ENCODE measurements at places on chromosomes 13 and 19.
A peak's percentile ranks its signal among the peaks of the same experiment; 100 is the strongest.

DNA sequence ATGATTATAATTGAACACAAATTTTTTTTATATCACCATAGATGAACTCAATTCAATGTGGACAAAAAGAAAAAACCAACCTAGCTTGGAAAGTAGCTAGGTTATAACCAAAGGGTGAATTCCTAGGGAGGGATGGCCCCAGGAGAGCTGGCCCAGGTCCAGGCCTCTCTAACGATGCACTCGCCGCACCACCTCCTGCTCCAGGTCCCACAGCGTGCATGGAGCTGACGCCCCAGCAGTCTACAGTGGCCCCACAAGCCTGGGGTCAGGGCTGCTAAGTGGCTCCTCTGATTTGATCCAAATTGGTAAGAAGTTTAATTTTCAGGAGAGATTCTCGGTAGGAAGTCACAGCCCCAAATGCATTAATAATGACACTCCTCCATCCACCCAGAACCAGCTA, 48.8 kb downstream of the TSHZ3 start:
- no peak for DNase-seq

DNA sequence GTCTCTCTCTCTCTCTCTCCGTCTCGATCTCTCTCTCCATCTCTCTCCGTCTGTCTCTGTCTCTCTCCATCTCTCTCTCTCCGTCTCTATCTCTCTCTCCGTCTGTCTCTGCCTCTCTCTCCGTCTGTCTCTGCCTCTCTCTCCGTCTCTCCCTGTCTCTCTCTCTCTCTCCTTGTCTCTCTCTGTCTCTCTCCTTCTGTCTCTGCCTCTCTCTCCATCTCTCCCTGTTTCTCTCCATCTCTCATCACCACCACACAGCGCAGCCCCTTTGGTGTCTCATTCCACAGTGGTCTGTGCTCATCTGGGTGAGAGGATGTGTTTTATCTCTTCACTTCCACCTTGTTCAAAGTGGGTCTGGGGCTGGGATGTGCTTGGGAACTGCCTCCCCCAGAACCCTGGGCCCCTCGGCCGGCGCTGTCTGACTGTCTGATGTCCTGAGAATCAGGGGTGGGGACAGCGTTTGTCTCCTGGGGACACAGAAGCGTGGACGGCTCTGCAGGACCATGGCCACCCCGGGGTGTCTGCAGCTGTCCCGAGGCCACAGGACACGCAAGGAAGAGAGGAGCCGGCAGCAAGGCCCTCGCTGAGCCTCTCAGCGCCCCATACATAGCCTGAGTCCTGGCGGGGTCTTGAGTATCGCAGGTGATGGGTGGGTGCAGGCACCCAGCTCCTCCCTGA, 40.2 kb upstream of the C13orf46 start:
- DNase-seq: no peak

DNA sequence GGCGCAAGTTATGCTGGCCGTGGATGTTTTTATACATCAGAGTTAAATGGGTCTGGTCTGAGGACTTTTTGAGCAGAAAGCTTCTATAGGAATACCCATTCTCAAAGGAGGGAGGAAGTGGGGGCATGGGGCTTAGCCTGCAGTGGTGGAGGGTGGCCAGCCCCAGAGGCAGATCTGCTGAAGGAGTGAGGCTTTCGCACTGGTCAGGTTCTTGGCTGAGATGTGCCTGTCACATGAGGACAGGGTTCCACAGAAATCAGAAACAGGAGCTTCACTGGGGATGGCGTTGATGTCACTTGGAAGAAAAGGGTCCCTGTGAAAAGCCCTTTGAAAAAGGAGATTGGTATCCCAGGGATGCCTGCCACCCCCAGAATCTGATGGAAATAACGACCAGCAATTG, 100.7 kb upstream of the MCF2L start:
- DNase-seq: no peak

DNA sequence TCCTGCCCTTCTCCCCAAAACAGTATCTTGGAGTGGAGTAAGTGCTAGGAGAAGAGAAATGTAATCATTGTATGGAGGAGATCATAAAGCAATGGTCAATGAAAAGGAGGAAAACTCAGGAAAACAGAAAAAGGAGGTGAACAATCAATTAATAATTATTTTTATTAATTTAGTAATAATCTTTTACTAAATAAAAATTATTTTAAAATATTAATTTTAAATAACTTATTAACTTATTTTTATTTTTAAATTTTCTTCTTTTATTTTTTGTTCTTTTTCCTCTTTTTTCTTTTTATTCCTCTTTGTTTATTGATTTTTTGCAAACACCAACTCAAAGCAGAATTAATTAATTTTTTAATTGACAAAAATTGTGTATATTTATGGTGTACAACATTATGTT, 80.3 kb downstream of the TNFSF11 start:
- DNase-seq: no peak

DNA sequence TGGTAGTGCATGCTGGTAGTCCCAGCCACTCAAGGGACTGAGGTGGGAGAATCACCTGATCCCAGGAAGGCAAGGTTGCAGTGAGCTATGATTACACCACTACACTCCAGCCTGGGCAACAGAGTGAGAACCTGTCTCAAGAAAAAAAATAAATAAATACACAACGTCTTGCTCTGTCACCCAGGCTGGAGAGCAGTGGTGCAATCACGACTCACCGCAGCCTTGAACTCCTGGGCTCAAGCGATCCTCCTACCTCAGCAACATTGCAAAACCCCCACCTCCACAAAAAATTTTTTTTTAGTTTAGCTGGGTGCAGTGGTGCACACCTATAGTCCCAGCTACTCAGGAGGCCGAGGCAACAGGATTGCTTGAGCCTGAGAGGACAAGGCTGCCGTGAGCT, 8.8 kb downstream of the TPM4 start:
- no peak for DNase-seq

- DNase-seq: no peak
Observed at GRCh38 chr19:10295847-10296591, 6.3 kb downstream of the ICAM5 start.

GRCh38 chr13:45200701-45201232, at the start of gene KCTD4:
Gene KCTD4, minus strand, starts transcription at chr13:45201045. Its CDS starts 6,478 bp downstream, at chr13:45194567.
- no peak for DNase-seq

GRCh38 chr13:40159736-40160135, 504.3 kb downstream of the COG6 start:
- DNase-seq: no peak

GRCh38 chr13:26721251-26722121, 39.1 kb downstream of the GPR12 start:
- DNase-seq: no peak

- no peak for DNase-seq
Observed at GRCh38 chr19:13003081-13003480, 7.8 kb downstream of the NFIX start.

DNA sequence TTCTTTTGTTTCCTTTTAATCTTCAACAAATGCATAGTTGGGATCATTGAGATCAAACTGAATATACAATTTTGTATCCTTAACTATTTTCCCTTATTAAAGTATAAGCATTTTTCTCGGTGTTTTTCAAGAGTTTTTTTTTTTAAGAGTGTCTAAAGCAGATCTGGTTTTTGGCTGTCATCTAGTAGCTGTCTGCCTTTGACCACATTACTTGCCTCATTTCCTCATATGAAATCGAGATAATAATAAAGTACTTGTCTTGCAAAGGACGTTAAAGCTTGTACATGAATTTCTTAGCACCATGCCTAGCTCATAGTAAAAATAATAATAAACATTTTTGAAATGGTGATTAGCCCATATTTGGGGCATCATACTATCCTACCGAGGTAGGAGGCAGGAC, 121.2 kb downstream of the PDS5B start:
- DNase-seq: no peak

- DNase-seq: no peak
Observed at GRCh38 chr13:25881971-25882451, 169.8 kb downstream of the SHISA2 start.

DNA sequence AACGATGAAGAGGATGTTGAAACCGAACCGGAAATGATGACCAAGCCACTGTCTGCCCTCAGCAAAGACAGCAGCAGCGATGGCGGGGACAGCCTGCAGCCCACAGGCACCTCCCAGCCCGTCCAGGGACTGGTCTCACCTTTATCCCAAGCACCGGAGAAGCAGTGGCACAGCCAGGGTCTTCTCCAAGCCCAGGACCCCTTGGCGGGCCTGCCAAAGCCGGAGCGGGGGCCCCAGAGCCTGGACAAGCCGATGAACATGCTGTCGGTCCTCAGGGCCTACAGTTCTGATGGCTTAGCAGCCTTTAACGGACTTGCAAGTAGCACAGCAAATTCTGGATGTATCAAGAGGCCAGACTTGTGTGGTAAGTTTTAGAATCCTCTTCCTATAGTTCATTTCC, 177.0 kb downstream of the ZNF536 start:
- DNase-seq: no peak

GRCh38 chr13:77535448-77535847, at the start of gene SCEL:
Gene SCEL, plus strand, starts transcription at chr13:77535706. Its CDS starts 20,170 bp downstream, at chr13:77555876.
- DNase-seq: no peak

DNA sequence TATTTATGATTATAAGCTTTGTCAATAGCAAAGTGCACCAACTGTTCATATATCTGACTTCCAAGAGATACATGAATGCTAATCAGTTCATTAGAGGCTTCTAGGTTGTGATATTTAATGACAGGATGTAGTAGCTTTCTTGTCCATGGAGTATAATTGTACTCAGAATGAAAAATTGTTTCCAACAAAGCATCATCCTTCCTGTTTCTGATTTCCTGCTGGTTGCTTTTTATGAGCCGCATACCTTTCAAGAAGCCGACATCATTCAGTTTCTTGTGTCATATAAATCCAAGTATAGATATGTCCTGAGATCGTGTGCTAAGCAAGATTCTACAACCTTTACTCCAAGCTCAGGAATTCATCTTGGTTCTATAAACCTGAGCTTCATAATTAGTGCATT, 326.6 kb downstream of the DIAPH3 start:
- no peak for DNase-seq

DNA sequence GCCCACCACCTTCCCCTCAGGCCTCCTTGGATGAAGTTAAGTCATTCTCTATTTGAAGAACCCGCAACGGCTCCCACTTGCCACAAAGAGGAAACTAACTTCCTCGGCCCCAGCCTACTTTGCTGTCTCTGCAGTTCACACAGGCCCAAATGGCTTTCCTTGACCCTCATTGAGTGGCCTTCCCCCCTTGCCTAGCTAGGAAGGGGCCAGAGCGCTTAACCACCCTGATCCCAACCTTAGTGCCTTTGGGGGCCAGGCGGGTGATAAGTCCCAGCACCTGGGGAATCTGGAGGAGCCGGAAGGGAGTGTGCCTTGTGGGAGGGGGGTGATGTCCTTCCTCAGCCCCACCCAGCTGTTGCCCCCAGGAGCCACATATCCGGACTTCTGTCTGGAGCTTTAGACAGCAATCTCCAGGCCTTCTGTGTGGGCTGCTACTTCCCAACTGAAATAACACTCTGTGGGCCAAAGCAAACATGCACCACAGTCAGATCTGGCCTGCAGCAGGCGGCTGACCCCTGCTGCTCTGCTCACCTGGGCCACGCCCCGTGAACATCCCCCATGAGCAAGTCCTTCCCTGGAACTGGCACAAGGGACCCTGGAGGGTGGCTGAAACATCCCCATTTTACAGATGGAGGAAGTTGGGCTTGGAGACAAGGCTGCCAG, 10.5 kb downstream of the NECTIN2 start:
- no peak for DNase-seq

- DNase-seq: peak; percentile 60
Observed at GRCh38 chr19:58581227-58582141, 8.3 kb upstream of the MZF1 start.

DNA sequence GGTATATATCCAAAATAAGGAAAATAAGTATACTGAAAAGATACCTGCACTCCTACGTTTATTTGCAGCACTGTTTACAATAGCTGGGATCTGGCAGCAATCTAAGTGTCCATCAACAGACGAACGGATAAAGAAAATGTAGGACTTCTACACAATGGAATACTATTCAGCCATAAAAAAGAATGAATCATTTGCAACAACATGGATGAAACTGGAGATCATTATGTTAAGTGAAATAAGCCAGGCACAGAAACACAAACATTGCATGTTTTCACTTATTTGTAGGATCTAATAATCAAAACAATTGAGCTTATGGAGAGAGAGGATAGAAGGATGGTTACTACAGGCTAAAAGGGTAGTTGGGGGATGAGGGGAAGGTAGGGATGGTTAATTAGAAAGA, 494.0 kb downstream of the UQCRFS1 start:
- DNase-seq: no peak

DNA sequence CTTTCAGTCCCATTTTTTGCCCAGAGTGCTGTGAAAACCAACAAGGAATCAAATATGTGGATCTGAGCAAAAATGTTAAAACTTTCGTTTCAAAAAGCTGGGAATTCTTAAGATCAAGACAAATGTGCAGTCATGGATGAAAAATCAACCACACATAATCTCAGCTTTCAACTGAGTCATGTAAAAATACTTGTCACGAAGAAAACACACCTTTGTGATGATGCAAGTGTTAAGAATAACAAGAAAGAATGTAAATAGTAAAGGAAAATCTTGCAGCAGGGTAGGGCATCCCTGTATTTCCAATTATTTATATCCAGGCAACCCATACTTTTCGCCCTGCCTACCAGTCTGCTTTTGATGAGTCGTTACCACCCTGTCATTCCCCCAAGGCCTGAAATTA, 27.4 kb upstream of the DCLK1 start:
- DNase-seq: no peak

GRCh38 chr13:40388617-40389016, 277.8 kb downstream of the FOXO1 start:
- DNase-seq: no peak

- DNase-seq: no peak
Observed at GRCh38 chr19:47786566-47786965, 8.1 kb downstream of the SELENOW start.

DNA sequence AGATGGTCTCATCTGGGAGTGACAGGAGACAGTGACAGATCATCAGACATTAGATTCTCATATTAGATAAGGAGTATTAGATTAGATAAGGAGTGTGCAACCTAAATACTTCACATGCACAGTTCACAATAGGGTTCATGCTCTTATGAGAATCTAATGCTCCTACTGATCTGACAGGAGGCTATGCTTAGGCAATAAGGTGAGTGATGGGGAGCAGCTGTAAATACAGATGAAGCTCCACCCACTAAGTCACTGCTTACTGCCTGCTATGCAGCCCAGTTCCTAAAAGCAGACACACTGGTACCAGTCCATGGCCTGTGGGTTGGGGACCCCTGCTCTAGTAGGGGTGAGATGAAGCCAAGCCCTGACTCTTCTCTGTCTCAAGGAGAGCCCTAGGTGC, 10.0 kb upstream of the IGFL3 start:
- no peak for DNase-seq

- no peak for DNase-seq
Observed at GRCh38 chr13:88623150-88623549, 952.0 kb downstream of the SLITRK5 start.

- no peak for DNase-seq
Observed at GRCh38 chr19:48461982-48462655, 6.7 kb downstream of the KCNJ14 start.

Data from forelimb muscle (tissue), 1 donor.